ENCODE measurements at places on chromosomes 5 and 9. TPM values are rescaled to one million over a fixed set of nuclear protein-coding genes. Genes with fewer than 3 reads are reported as not detected.

C5orf46 gene
- not detected for total RNA-seq

PCDHGC5 gene
- total RNA-seq, result not detected

SHOC1 gene
- total RNA-seq, result not detected

PCA3 gene
- not detected for total RNA-seq

UTP15 gene
- total RNA-seq, result 46.0 TPM

PCDHB13 gene
- not detected for total RNA-seq

ARID3C gene
- 0.21 TPM for total RNA-seq

KCNV2 gene
- not detected for total RNA-seq

AJM1 gene
- total RNA-seq, result 5.0 TPM

ASPN gene
- total RNA-seq, result not detected

HRH2 gene
- 34.3 TPM for total RNA-seq

SPOCK1 gene
- total RNA-seq, result not detected

WHRN gene
- total RNA-seq, result 2.8 TPM

CDC20B gene
- 0.18 TPM for total RNA-seq

SEMA6A gene
- not detected for total RNA-seq

SLC12A7 gene
- total RNA-seq, result 31.1 TPM

PDE6A gene
- not detected for total RNA-seq

PCDHGA5 gene
- 0.51 TPM for total RNA-seq

MAML1 gene
- total RNA-seq, result 38.3 TPM

TAF1L gene
- total RNA-seq, result not detected

OR1J2 gene
- not detected for total RNA-seq

GMCL2 gene
- total RNA-seq, result not detected

MUSK gene
- not detected for total RNA-seq

FAM81B gene
- total RNA-seq, result not detected

POLR1E gene
- 48.0 TPM for total RNA-seq

IDNK gene
- total RNA-seq, result 5.1 TPM

SNX24 gene
- 1.3 TPM for total RNA-seq

PCDHGA2 gene
- total RNA-seq, result 0.11 TPM

SLCO6A1 gene
- total RNA-seq, result not detected

SPAG8 gene
- total RNA-seq, result 1.5 TPM

LPAR1 gene
- not detected for total RNA-seq

SPATA31D4 gene
- not detected for total RNA-seq

C5orf52 gene
- not detected for total RNA-seq

C5 gene
- total RNA-seq, result 0.82 TPM

SVEP1 gene
- total RNA-seq, result not detected

SCGB3A2 gene
- not detected for total RNA-seq

SLC4A9 gene
- not detected for total RNA-seq

IFNA2 gene
- not detected for total RNA-seq

CAPSL gene
- total RNA-seq, result 1.2 TPM

FOXD4L4 gene
- total RNA-seq, result not detected

LMX1B gene
- not detected for total RNA-seq

PIGO gene
- total RNA-seq, result 33.0 TPM

CNTNAP3B gene
- not detected for total RNA-seq

PCDH1 gene
- total RNA-seq, result not detected

CDHR2 gene
- total RNA-seq, result 0.64 TPM

HSD17B3 gene
- not detected for total RNA-seq

VAV2 gene
- 8.6 TPM for total RNA-seq

EPB41L4A gene
- total RNA-seq, result 0.34 TPM

STK10 gene
- 102 TPM for total RNA-seq

ZNF79 gene
- total RNA-seq, result 14.4 TPM

TMEM252 gene
- not detected for total RNA-seq

CCL27 gene
- 0.55 TPM for total RNA-seq

DMRT2 gene
- total RNA-seq, result 1.2 TPM

BTNL3 gene
- total RNA-seq, result not detected

DOCK8 gene
- total RNA-seq, result 113 TPM

SOHLH1 gene
- total RNA-seq, result not detected

EFNA5 gene
- 0.32 TPM for total RNA-seq

BARHL1 gene
- total RNA-seq, result not detected

Measured in activated T-helper 2 cell treated with anti-CD3 and anti-CD28 coated beads, Interferon-gamma antibody, Interleukin-2, Interleukin-4, amounts not matched to agents 10 μg/mL and 5 μg/mL and 100 μg/mL, durations not matched to agents 14 hours and 24 hours and 36 hours (primary cell).